ENCODE measurements at places on chromosomes 5 and 9.

- no peak for DNase-seq
Measured at GRCh38 chr5:160333721-160334120, 21.4 kb upstream of the CCNJL start.

- peak; percentile 92 for DNase-seq
Measured at GRCh38 chr9:131755541-131756198, 15.8 kb upstream of the RAPGEF1 start.

- DNase-seq = no peak
Measured at GRCh38 chr5:56673171-56673570, 142.2 kb upstream of the MAP3K1 start.

- peak; percentile 5 for DNase-seq
Measured at GRCh38 chr9:111038331-111039230, at the start of gene LPAR1. Gene LPAR1, minus strand, starts transcription at chr9:111038470. Its CDS starts 66,353 bp downstream, at chr9:110972117.

- DNase-seq = no peak
Measured at GRCh38 chr9:71746023-71746757, 22.1 kb downstream of the CEMIP2 start.

- DNase-seq = no peak
Measured at GRCh38 chr5:156758011-156758791, 91.9 kb upstream of the PPP1R2B start.

DNA sequence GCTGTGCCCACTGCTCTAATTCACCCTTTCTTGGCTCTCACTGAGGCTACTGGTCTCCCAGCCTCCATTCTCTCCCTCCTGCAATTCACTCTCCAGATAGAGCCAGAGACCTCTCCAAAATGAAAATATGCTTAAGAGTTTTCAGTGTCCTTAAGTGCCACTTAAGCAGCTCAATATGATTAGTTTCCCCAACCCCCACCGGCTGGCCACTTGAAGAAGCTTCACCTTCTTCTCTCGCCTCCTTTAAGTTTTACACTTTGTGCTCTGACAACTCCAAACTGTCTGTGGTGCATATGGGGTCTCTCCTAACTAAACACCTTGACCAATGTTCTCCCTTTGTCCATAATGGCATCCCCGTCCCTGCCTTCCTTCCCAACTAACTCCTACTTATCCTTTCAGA is 53.4 kb downstream of the CDK5RAP2 start:
- DNase-seq = no peak

DNA sequence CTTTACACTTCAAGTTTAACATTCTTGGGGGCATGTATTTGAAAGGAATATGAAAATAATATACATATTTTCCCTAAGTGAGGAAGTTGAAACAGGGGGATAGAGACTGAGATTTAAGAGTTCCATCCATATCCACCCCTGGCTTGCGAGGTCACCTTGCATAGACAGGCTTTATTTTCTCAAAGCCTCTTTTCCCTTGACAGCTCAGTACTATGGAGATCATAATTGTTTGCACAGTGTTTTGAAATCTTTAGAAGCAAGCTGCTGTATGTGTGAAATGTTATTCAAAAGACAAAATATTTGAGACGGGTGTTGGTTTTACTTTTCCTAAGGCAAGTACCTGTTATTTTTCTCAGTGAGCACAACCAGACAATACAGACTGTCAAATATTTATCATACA is 163.1 kb downstream of the LRRC70 start:
- no peak for DNase-seq

DNA sequence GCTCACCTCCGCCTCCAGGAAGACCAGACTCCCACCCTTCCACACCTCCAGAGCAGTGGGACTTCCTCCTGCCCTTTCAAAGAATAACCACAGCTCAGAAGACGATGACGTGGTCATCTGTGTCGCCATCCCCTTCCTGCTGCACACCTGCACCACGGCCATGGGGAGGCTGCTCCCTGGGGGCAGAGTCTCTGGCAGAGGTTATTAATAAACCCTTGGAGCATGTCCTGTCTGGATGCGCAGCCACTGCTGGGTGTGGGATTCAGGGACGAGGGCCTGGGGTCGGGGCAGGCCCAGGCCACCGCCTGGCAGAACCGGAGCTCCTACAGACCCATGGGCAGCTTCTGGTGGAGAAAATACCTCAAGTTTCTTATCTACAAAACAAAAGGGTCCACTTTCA is 5.0 kb downstream of the PAEP start:
- no peak for DNase-seq

DNA sequence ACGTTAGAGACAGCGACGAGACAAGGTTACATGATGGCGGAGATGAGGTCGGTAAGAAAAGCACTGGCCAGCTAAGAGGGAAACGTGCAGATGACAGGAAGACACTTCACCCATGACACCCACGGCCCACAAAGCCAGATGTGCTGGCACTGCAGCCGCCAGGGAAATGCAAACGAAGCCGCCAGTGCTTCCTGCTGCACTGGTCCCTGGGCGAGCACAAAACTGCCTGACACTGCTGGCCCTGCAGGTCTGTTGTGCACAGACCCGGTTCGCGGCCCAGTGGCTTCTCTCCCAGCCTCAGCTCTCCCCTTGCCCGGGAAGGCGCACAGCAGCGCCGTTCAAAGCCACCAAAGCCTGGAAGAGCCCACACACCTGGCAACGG is 20.3 kb downstream of the QSOX2 start:
- no peak for DNase-seq

DNA sequence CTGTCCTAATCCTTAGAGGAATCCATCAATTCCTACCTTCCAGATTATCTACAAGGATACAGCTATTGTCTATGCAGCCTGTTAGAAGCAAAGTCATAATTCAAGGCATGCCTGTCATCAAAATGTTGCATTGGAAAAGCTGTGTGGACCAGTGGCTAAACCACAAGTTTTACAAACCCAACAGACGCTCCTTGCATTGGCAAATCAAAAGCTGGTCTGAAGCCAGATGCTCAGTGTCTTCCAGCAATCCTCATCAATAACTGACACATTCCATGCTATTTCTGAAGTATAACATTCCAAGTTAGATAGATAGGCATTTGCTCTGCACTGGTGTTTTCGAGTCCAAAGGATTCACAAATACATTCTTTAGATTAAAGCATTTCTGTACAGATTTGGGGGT is 213.6 kb downstream of the EBF1 start:
- no peak for DNase-seq

GRCh38 chr5:111537141-111538024 is 25.0 kb upstream of the STARD4 start:
- no peak for DNase-seq

DNA sequence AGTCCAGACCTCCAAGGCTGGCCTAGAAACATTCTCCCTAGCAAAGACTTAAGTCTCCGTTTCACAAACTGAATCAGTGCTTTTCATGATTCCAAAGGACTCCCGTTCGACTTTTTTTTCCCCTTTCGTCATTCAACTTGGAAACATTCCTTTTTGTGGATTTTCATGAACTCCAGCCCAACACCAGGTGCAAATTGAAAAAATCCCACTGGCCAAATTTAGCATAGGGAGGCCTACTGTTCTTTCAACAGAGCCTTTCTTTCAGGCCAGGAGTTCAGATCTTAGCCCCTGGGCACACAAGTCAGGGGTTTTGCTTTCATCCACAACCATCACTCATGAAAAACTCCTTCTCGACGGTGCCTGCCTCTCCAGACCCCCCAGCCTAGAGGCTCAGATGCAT is 285.3 kb downstream of the PIK3R1 start:
- no peak for DNase-seq

GRCh38 chr5:172504701-172505402 is 50.5 kb upstream of the SH3PXD2B start:
- no peak for DNase-seq

DNA sequence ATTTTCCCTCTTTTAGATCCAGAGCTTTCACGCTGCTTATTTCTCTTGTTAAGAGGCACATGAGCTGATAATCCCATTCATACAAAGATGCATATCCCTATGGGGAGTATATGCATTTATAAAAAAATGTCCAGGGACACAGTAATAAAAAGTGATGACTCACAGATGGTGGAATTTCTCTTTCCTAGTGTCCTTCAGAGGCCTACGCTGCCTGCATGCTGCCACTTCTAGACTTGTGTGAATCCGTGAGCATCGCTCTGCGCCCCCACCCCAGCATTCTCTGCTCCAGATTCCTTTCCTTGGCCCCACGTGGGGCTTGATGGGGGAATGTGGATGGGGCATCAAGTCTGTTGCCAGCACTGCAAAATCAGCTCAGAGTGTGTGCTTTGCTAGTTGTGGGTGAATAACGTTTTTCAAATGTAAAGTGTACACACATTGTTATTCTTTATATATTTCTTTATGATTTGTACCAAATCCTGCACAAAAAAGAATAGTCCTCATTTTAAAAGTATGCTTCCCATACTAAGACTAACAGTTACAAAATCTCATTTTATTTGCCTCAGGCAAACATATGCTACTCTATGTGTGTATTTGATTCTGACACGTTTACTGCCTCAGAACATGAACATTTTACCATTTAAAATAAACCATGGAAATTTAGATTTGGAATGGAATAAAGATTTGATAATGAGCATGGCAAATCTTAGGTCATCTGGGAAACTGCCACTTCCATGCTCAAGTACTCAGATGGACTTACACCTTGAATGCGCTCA is 22.4 kb upstream of the RASGRF2 start:
- DNase-seq = no peak

- DNase-seq = no peak
Measured at GRCh38 chr5:168935183-168935582, 356.0 kb upstream of the PANK3 start.

GRCh38 chr9:121445986-121446385 is 53.7 kb downstream of the GGTA1 start:
- peak; percentile 15 for DNase-seq

- DNase-seq = no peak
Measured at GRCh38 chr5:172186114-172186695, 1.8 kb downstream of the STK10 start.

GRCh38 chr5:106085136-106085535 is 1585.6 kb downstream of the EFNA5 start:
- no peak for DNase-seq

DNA sequence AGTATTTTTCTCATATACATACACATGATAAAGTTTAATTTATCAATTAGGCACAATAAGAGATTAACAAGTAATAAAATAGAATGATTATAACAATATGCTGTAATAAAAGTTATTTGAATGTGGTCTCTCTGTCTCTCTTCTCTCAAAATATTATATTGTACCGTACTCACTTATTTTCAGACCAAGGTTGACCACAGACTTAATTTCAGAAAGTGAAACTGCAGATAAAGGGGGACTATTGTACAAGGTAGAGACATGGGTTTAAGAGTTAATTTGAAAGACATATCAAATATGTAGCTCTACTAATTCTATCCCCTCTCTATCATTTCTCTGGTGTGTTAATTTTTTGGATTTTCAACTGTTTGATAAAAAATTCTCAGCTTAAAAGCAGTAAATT is 20.0 kb upstream of the C9 start:
- DNase-seq = no peak

GRCh38 chr5:68000805-68001204 is 214.8 kb upstream of the PIK3R1 start:
- no peak for DNase-seq

- DNase-seq = no peak
Measured at GRCh38 chr9:128823903-128824406, 5.6 kb downstream of the SPOUT1 start.

DNA sequence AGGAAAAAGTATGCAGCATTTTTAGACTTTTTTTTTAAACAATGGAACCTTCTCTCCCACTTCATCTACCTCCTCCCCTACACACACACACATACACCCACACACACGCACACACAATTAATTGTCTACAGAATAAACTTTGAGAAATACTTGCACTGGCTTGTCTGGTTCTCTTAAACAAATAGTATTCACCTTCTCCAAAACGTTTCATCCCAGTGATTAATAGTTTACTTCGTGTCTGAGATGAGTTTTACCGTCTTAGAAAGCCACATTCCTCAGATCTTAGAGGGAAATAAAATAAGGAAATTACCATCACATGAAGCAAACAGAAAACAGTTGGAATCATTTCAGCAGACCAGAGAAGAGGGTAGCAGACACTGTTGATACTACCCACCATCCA is 570.6 kb upstream of the CLINT1 start:
- DNase-seq = no peak

DNA sequence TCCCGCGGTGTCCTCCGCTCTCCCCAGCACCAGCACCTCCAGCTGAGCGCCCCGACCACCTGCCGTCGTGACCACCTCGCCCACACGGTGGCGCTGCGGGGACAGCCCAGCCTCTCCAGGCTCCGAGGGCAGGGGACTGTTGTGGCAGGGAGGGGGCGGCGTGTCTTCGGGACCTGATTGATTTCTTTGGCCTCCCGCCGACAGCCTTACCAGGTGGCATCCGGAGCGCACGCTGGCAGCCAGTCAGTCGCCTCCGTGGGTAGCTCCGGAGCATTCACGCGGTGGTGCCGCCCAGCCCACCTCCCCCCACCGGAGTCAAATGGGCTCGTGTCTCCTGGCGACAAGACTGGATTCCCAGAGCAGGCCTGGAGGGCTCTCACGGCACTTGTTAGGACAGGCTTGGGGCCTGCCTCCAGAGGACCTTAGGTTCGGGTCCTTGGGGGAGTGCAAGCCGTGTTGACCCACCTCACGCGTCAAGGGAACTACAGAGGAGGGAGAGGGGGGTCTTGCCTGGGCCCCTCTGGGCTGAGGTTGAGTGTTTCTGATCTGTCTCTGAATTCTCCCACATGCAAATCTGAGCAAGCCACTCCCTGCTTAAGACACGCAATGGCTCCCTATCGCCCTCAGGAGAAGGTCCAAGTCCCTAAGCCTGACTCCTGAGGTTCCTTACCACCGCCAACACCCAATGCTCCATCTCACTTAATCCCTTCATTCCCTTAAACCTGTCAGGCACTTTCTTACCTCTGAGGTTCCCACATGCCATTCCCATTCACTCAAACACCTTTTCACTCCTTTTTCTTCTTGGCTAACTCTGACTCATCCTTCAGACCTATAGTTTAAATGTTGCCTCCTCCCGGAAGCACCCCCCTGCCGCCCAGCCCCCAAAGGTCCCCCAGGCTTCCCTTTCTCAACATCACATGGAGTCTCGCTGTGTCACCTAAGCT is 51.2 kb upstream of the GGTA1 start:
- peak; percentile 84 for DNase-seq

DNA sequence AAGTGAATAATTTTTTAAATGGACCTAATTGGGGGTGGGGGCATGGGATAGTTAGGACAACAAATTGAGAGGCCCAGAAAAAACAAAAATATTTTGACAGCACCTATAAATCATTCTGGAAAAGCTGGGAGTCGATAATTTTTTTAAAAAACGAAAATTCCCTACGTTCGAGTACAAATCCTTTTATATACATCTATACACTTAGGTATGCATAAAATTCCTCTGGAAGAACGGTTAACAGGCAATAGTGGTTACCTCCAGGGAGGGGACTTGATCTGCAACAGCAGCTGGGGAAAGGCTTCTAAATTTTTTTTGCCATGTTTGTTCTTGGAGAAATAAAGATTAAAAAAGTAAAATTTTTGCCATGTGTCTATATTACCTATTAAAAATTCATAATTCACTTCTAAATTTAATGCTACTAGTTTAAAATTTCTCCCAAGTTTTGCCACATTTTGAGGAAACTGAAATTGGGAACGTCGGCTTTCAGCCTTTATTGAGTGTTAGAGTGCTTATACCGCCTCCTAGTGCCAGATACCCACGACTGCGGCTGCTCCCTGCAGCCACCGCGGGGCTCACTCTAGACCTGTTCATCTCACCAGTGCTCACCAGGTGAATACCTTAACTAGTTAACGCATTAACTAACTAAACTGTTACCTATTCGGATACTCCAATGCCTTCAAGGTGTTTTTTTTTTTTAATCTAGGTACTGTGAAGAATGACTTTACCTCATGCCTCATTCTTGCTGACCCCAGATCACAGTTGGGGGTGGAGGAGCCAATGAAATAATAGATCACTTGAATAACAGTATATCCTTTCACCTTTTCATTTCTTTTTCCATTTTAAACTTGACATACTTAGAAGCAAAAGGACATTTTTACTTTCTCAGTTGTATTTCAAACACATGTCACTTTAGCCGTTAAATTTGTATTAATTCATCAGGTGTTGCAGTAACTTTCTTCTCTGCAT is 1.8 kb upstream of the BHMT start:
- DNase-seq = peak; percentile 40

Data from stimulated activated naive CD8-positive, alpha-beta T cell treated with anti-CD3 and anti-CD28 coated beads, Interleukin-15, Interleukin-2, amounts not matched to agents 100 U/mL and 50 U/mL, for 24 hours (primary cell).